ENCODE measurements at places on chromosomes 6 and 20.

GRCh38 chr6:163085861-163086623, 328.5 kb upstream of the QKI start:
- no peak for DNase-seq

- no peak for DNase-seq
Measured at GRCh38 chr6:145838305-145838704, 23.7 kb upstream of the FBXO30 start.

DNA sequence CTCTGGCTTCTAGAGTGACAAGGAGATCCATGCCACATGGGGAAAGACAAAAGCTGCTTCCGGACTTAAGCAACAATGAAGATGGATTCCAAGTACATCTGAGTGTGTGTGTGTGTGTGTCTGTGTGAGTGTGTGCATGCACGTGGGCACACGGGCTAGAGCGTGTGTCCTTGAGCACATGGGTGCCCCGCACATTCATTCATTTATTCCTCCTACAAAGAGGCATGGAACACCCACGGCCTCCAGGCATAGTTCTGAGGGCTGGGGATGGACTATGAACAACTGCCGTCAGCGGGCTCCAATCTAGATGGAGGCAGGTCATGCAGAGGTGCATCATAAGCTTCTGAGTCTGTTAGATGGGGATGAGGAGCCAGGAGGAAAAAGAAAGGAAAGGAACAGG, 49.1 kb downstream of the GRM4 start:
- DNase-seq = no peak

DNA sequence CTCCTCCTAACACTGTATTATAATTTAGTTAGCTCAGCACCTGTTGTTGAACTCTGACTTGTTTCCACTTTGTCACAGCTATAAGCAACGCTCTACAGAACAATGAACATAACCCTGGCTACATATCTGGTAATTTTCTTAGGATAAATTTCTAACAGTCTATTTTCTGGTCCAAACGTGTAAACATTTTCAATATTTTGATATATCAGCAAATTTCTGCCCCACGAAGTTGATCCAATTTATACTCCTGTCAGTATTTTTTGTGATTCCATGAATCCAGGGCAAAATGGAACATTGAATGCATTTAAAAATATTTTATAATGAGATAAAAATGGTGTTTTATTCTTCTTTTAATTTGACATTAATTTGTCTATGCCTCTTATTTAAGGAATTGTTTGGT, 448.5 kb upstream of the AGPAT4 start:
- DNase-seq = no peak

- DNase-seq = no peak
Measured at GRCh38 chr6:132404330-132404729, 3.1 kb upstream of the MOXD1 start.

DNA sequence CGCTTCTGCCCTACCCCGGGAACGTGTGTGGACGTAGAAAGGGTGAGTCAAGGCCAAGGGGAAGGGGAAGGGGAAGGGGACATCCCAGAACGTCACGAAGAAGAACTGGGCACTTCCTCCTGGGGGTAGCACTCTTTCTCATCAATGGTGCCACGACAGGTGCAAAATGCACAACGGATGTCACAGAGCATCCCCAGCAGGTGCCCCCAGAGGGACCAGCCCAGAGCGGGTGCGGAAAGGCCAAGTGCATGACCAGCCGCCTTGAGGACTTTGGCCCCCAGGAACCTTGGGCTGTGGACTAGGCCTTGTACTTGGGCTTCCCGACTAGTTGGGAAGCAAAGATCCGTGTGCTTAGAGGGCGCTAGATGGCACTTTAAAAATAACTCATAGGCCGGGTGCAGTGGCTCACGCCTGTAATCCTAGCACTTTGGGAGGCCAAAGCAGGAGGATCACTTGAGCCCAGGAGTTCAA, 12.1 kb upstream of the SRC start:
- DNase-seq = no peak

DNA sequence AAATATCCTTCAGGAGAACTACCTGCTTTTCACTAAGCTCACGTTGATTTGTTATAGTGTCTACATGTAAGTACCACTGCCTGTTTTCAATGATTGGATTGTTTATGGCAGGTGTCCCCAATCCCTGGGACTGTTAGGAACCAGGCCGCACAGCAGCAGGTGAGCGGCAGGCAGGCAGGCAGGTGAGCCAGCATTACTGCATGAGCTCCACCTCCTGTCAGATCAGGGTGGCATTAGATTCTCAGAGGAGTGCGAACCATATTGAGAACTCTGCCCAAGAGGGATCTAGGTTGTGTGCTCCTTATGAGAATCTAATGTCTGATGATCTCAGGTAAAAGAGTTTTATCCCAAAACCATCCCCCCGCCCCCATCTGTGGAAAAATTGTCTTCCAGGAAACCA, 303.3 kb downstream of the EYA4 start:
- DNase-seq = no peak

DNA sequence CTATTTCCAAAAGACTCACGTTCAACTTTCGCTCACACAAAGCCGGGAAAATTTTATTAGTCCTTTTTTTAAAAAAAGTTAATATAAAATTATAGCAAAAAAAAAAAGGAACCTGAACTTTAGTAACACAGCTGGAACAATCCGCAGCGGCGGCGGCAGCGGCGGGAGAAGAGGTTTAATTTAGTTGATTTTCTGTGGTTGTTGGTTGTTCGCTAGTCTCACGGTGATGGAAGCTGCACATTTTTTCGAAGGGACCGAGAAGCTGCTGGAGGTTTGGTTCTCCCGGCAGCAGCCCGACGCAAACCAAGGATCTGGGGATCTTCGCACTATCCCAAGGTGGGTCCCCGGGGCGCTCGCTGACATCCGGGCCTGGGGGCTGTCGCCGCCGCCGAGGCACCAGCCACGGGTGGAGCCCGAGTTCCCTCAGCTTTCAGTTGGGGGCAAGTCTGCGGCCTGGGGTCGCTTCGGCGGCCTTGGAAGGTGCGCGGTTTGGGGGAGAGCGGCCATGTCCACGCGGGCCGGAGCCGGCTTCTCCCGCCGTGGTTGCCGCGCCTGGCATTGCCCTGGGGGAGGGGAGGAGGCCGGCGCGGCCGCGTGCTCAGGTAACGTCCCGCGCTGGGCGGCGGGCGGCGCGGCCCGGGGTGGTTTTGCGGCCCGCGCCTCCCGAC, 429 bp downstream of the AMD1 start:
- DNase-seq = no peak

DNA sequence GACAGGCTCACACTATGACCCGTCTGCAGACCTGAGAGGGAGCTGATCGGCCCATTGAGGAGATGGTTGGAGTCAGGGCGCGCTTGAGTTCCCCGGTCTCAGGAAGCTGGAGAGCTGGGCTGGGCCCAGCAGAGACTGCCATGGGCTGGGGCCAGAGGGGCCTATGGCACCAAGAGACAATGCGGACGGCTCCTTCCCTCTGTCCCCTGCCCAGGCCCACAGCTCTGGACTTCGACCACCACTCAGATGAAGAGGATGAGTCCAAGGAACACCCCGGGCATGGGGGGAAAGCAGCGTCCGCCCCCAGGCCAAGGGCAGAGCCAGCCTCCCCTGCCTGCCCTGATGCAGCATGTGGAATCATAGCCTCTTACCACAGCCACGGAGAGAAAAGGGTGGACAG, 40.2 kb upstream of the PHACTR3 start:
- DNase-seq = no peak

DNA sequence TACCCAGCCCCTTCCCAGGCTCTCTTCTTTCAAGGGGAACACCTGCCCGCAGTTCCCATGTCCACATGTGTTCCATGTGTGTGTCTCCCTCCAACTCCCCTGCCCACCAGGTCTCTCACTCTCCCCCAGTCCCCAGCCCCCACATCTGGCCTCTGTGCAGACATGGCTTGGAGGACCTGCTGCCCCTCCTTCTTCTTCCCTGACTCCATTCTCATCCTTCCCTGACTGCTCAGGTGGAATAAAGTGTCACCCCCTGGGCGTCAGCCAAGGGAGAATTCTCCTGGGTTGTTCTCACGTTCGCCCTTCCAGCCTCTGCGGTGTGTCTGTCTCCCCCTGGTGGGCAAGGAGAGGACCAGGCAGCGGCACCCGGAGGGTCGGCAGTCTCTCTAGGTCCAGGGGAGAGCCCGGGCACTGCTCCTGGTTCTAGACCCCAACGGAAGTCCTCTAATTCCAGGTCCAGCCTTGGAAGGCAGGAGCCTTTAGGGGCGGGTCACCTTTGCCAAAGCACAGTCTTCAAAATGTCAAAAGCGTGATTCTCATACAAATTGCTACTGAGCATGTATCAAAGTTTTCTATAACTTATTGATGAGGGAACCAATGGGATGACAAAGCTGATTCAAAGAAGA, 50.5 kb downstream of the EBF4 start:
- DNase-seq = peak; percentile 32

DNA sequence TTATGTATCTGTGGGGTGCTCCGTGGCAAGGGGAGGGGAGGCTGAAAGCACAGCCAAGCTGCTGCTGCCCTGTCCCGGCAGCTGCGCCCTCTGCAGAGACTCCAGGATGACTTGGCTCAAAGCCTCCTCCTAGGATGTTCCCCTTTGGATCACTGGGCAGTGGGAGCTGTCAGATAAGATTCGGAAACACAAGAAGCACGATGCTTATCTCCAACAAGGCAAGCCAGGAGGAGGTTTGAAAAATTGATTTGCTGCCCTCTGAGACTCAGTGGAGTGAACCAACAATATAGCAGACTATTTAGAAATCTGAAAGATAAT, 776.4 kb downstream of the C6orf118 start:
- DNase-seq = no peak

GRCh38 chr6:113994934-113995342, 24.0 kb upstream of the HDAC2 start:
- no peak for DNase-seq
